ENCODE measurements at places on chromosomes 11 and 22. TPM values are rescaled to one million over a fixed set of nuclear protein-coding genes. Genes with fewer than 3 reads are reported as not detected.
A peak's percentile ranks its signal among the peaks of the same experiment; 100 is the strongest.

The PATE2 gene
- not detected for polyA plus RNA-seq

The TNNI2 gene
- 6.5 TPM for polyA plus RNA-seq

The SERPING1 gene
- not detected for polyA plus RNA-seq

The OR9Q1 gene
- not detected for polyA plus RNA-seq

The TMEM151A gene
- not detected for polyA plus RNA-seq

The CDC42EP2 gene
- polyA plus RNA-seq = not detected

The SLC17A6 gene
- not detected for polyA plus RNA-seq

The TTC36 gene
- not detected for polyA plus RNA-seq

The THRSP gene
- polyA plus RNA-seq = not detected

The EP300 gene
- 17.0 TPM for polyA plus RNA-seq

DNA sequence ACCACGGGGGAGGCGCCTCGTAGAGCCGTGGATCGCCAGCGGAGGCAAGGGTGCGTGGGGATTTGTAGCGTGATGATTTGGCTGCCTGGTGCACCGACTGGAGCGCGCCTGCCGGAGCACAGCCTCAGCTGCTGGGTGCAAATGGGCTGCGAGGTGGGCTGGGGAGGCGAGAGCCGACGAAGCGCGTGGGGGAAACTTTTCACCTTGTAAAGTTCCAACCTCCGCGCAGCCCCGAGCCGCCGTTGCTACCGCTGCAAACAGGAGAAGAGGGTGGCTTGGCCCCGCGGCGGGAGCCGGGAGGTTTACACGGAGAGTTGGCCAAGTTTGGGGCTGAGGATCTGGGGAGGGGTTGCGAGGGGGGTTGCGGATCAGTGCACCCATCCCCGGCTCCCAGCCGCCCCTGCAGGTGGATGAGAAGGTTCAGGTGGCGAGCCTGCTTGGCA, 528 bp downstream of the FAT3 start:
- H3K27ac ChIP-seq = no peak overlapping the region
- H3K36me3 ChIP-seq = peaks cover 14% of the 10 kb centered on the region
- H3K27me3 ChIP-seq = peaks cover 45% of the 10 kb centered on the region
- H3K4me3 ChIP-seq = no peak overlapping the region
- DNase-seq = no peak

DNA sequence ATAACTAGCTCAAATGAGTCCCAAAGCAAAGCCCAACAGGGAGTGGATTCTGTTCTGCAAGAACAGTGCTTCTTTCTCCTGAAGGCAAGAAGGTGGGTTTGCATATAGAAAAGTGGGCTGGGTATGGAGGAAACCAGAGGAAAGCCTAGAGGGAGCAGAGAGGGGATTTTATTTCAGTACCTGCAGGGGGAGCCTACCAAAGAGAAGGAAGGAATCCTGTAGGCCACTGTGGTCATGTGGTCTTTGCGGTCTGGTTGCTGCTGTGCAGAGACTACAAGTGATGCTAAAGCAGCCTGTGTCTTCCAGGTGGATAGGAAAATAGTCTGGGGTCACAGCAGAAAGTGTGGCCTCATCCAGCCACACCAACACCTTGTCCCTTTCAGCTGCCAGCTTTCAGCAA, 33.2 kb upstream of the ZBTB16 start:
- H3K27me3 ChIP-seq = peaks cover 49% of the 10 kb centered on the region
- no peak overlapping the region for H3K4me3 ChIP-seq
- no peak overlapping the region for H3K27ac ChIP-seq
- H3K4me1 ChIP-seq = no peaks in the 10 kb centered on the region
- no peaks in the 10 kb centered on the region for H3K36me3 ChIP-seq

- no peak overlapping the region for H3K4me3 ChIP-seq
- H3K4me1 ChIP-seq = peaks cover 13% of the 10 kb centered on the region
- DNase-seq = no peak
- no peak overlapping the region for H3K27ac ChIP-seq
Observed at GRCh38 chr11:60858731-60859464, 3.1 kb upstream of the PTGDR2 start.

DNA sequence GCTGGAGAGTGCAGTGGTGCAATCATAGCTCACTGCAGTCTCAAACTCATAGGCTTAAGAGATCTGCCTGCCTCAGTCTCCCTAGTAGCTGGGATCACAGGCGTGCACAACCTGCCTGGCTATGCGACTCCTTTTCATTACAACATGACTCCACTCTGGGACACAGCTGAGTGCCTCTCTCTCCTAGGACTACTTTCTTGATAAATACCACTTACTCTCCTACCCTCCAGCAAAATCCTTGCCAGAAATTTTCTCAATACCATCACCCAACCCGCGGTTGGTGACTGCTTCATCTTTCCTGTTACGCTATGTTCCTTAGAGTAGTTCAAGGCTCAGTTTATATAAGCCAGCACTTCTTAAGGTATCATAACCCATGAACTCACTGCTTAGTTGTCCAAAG, 26.9 kb downstream of the ARFGAP3 start:
- no peak for DNase-seq
- no peak overlapping the region for H3K27ac ChIP-seq
- H3K27me3 ChIP-seq = no peaks in the 10 kb centered on the region
- no peaks in the 10 kb centered on the region for H3K36me3 ChIP-seq
- no peak overlapping the region for H3K4me3 ChIP-seq

- peaks cover 19% of the 10 kb centered on the region for H3K4me1 ChIP-seq
- H3K27ac ChIP-seq = peak overlapping the region; percentile 78
- DNase-seq = peak; percentile 14
Observed at GRCh38 chr11:47328449-47329390, 23.8 kb downstream of the MYBPC3 start.

- H3K27ac ChIP-seq = no peak overlapping the region
- DNase-seq = peak; percentile 87
- no peaks in the 10 kb centered on the region for H3K27me3 ChIP-seq
- H3K4me3 ChIP-seq = peak overlapping the region; percentile 77
Observed at GRCh38 chr11:67646535-67647336, 3.8 kb downstream of the ACY3 start.

DNA sequence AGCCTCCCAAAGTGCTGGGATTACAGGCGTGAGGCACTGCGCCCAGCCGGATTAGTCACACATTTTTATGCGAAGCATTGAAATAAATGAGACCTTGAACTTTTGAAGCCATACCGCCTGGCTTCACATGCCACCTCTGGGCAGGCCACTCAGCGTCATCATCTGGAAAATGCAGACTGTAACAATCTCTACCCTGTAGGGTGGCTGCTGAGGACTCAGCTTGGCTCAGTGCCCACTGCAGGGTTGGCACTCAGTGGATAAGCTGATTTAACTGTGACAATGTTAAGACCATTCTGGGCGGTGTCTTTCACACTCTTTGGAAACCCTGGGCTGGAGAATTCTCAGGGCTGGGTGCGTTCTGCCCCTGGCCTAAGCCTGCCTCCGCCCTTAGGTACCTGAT, 8.5 kb downstream of the SH3BP1 start:
- DNase-seq = no peak
- peaks cover 10% of the 10 kb centered on the region for H3K4me1 ChIP-seq
- H3K27ac ChIP-seq = no peak overlapping the region
- no peaks in the 10 kb centered on the region for H3K36me3 ChIP-seq
- H3K4me3 ChIP-seq = no peak overlapping the region
- no peaks in the 10 kb centered on the region for H3K27me3 ChIP-seq

- no peak for DNase-seq
- peaks cover 41% of the 10 kb centered on the region for H3K27me3 ChIP-seq
Observed at GRCh38 chr11:123362186-123362585, 67.9 kb upstream of the GRAMD1B start.

GRCh38 chr11:15551901-15552851, 437.5 kb downstream of the INSC start:
- H3K27ac ChIP-seq = no peak overlapping the region
- no peaks in the 10 kb centered on the region for H3K27me3 ChIP-seq
- H3K36me3 ChIP-seq = no peaks in the 10 kb centered on the region
- H3K4me1 ChIP-seq = no peaks in the 10 kb centered on the region
- H3K4me3 ChIP-seq = no peak overlapping the region

GRCh38 chr11:117319214-117319840, 3.3 kb upstream of the BACE1 start:
- no peak overlapping the region for H3K27ac ChIP-seq
- H3K27me3 ChIP-seq = peaks cover 27% of the 10 kb centered on the region
- H3K36me3 ChIP-seq = no peaks in the 10 kb centered on the region
- no peak for DNase-seq
- peaks cover 14% of the 10 kb centered on the region for H3K4me1 ChIP-seq
- H3K4me3 ChIP-seq = no peak overlapping the region

- H3K4me1 ChIP-seq = no peaks in the 10 kb centered on the region
- no peak overlapping the region for H3K27ac ChIP-seq
- no peaks in the 10 kb centered on the region for H3K36me3 ChIP-seq
- no peak overlapping the region for H3K4me3 ChIP-seq
Observed at GRCh38 chr11:69587454-69588090, 53.4 kb upstream of the CCND1 start.

DNA sequence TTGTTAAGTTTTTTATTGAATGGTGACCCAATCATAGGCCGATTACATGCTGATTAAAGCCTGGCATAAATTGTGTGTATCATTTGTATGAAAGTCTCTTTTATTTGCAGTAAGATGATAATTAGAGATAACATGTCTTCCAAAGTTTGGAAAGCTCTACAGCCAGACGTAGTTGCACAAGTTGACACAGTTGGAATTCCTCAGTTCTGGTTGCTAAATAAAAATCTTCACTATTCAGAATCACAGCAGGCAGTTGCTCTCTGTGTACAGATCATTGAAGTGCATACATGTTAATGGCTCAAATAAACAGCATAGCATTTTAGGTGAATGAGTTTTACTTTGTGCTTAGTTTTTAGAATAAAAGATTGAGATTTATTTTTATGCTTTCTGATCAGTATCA, 69.5 kb downstream of the ARHGAP42 start:
- H3K4me1 ChIP-seq = peaks cover 8% of the 10 kb centered on the region
- H3K4me3 ChIP-seq = no peak overlapping the region
- H3K27ac ChIP-seq = no peak overlapping the region
- no peaks in the 10 kb centered on the region for H3K27me3 ChIP-seq
- H3K36me3 ChIP-seq = no peaks in the 10 kb centered on the region

DNA sequence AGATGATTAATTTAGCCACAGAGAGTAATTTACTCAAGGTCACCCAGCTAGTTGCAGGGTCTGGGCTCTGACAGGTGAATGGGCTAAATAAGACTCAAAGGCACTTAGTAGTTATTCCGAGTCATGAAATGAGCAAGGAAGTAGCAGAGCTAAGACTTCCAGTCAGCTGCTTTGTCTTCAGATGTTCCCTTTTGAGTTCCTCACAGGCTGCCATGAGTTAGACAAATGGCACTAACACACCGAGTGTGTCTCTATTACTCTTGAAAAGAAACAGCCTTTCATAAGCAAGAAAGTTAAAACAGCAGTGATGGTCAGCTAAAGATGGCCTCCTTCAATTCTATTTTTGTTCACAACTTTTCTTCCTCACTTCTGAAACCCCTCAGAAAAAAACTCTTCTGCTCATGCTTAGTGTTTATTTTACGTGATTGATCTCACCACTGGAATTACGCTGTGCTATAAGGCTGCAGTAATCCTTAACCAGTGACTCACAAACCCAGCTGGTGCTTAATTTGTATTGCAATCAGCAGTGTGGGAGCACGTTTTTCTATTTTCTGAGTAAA, 389.1 kb downstream of the AASDHPPT start:
- DNase-seq = no peak
- no peaks in the 10 kb centered on the region for H3K27me3 ChIP-seq
- H3K4me3 ChIP-seq = no peak overlapping the region
- no peak overlapping the region for H3K27ac ChIP-seq

DNA sequence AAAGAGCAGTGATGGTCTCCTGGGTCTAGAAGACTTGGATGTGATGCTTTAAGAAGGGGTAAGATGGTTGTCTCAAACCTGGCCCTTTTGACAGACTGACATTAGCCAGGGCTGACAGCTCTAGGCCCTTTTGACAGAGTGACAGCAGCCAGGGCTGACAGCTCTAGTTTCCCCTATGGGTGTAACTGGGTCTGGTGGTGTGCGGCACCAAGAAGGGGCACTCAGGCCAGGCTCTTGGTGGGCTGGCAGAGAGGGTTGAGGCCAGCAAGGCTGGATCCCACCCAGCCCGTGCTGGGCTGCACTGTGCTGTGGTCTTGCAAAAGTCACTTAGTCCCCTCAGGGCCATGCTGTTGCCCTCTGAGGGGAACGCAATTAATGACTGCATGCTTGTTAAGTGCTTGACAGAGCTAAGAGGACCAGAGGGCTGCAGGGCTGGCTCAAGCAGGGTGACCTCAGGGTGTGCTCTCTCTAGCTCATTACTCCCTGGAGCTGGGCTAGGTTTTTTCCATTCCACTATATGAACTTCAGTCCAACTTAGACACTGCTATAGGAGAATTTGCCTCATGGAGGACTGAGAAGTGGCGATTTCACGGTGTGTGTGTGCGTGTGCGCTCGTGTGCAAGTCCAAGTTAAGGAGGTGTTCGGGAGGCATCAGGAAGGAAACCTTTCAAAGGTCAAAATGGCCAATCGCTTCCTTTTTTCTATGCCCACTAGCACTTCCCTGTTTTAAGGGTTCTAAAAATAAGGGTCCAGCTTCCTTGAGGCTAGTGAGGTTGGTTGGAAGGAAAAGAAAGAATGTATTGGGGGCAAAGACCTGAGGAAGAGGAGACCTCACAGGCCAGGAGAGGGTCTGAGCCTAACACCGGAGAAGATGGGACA, 4.4 kb downstream of the UBASH3B start:
- no peaks in the 10 kb centered on the region for H3K36me3 ChIP-seq
- peak overlapping the region; percentile 12 for H3K27ac ChIP-seq
- H3K27me3 ChIP-seq = peaks cover 3% of the 10 kb centered on the region
- peaks cover 51% of the 10 kb centered on the region for H3K4me1 ChIP-seq

DNA sequence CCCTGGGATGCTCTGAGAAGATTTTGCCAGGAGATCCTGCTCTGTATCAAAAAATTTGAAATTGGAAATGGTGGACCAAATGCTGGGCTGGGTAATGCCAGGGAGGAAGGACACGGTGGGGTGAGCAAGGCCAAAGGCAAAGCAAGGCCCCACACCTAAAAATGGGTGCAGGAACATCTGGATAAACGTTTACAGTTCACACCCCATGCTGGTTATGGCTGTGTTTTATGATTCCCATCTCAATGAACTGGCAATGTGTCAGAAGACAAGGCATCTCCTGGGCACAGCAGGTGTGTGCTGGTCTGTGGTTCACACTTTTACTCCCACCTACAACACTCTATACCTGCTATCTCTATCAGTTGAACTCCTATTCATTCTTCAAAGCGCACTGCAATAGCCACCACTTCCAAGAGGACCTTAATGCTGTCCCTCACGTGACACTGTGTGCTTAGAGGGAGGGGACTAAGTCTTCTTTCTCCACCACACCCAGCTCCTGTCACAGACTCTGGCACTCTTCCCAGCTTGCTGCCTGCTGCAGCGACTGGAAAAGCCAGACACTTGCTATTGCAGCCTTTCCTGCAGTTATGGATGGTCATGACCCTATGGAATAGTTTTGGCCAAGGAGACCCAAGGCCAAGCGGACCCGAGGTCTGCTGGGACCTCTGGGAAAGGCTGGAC, 277.5 kb downstream of the CTTN start:
- H3K27ac ChIP-seq = no peak overlapping the region

- no peak overlapping the region for H3K27ac ChIP-seq
- no peaks in the 10 kb centered on the region for H3K4me1 ChIP-seq
- H3K4me3 ChIP-seq = no peak overlapping the region
- DNase-seq = no peak
- H3K27me3 ChIP-seq = peaks cover 17% of the 10 kb centered on the region
Observed at GRCh38 chr11:32233276-32233675, 142.4 kb downstream of the RCN1 start.
